ENCODE measurements at places on chromosomes 3 and 15.

- no peak for DNase-seq
Observed at GRCh38 chr3:138761002-138761401, 73.7 kb downstream of the PIK3CB start.

DNA sequence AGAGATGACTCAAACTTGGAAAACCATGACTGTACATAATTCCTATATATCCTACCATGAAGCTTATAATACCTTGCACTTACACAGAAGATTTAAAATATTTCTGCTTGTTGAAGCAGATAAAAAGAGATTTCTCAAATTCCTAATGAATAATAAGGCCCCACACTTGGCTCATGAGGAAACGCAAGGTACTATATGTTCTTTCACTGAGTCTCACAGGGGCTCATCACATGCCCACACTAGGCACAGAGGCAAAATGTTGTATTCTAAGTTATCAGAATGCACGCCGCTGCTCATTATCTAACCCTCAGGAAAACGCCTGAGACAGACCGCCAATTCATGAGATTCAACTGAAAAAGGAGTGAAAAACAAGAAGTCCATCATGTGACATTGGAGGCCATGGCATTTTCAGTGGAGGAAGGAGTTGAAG lies 5.6 kb downstream of the MYO1E start:
- no peak for DNase-seq

GRCh38 chr3:166836836-166837235 lies 543.3 kb downstream of the ZBBX start:
- no peak for DNase-seq

GRCh38 chr3:99681512-99681911 lies 43.1 kb downstream of the COL8A1 start:
- no peak for DNase-seq

DNA sequence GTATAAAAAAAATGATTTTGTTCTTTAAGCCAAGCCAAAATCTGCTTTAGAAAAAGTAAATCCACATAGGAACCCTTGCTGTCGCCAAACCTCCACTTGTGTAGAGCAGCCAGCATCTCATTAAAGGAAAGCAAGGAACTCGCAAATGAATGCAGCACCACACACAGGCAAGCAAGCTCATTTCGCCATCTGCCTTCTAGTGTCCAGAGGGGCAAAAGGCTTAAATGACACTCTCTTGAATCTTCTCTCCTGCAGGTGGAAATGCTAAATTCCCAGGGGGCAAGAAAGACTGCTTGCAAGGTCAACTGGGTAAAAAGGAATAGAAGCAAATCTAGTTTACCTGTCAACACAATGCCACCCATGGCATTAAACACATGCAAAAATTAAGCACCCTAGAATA lies 2.4 kb downstream of the MB21D2 start:
- no peak for DNase-seq

DNA sequence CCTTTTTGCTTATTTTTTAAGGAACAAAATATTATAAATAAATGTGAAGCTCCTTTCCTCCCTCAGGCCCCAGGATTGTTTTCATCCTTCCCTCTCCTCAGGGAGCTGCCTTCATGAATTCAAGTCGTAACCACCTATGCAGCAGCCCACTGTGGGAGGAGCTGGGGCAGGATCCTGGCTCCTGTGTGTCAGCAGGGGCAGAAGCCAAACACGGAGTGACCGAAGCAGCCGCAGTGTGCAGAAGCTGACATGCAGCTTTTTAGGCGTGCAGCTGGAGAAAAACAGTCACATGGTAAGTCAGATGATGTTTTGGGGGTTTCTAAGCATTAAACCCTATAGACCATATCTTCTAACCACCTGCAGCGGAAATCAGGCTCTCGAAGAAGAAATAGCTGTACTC lies 231.3 kb downstream of the OCA2 start:
- DNase-seq = no peak

DNA sequence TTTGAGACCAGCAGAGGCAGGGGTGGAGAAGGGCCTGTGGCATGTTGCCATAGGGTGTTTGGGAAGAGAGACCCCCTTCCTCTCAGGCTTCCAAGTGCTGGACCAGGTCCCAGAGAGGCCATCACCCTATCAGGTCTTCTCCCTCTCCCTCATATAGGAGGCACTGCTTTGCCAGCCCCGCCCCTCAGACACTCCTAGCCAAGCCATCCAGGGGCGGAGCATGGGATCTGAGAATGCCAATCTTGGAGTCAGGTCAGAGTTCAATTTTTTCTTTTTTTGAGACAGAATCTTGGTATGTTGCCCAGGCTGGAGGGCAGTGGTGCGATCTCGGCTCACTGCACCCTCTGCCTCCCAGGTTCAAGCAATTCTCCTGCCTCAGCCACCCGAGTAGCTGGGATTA lies 32.7 kb downstream of the CRABP1 start:
- no peak for DNase-seq

GRCh38 chr3:175818811-175819464 lies 959.8 kb downstream of the NAALADL2 start:
- DNase-seq = no peak

DNA sequence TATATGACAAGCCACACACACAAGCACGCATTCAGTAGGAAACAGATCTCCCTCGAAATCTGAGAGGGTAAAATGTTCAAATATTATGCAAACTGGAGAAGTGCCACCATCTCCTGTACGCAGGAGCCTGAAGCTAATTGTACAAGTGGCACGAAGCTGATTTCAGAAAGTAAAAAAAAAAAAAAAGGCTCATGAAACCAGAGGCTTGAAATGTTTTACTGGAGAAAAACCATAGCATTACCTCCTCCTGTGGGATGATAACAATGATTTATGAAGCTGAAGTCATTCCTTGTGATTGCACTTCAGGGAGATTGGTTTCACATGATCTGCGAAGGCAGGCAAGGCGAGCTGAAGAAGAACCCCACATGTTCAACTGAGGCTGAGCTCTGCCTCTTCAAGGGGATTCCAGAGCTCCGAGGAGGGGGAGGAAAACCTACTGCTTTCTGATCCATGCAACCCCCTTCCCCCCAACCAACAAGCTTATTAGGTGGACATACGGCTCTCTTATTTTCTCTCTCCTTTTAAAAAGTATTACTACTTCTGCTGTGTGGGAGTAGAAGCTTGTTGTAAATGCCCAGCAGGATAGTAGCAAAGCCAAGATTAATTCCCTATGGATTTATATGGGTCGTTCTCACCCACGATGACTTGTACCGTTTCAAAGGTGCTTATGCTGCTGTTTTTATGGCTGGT lies 101.1 kb downstream of the GREM1 start:
- DNase-seq = no peak

GRCh38 chr3:25558796-25559195 lies 105.9 kb downstream of the TOP2B start:
- DNase-seq = no peak

- no peak for DNase-seq
Observed at GRCh38 chr3:39104961-39105686, 2.3 kb downstream of the GORASP1 start.

- DNase-seq = no peak
Observed at GRCh38 chr15:90030376-90030775, 29.3 kb downstream of the ZNF710 start.

DNA sequence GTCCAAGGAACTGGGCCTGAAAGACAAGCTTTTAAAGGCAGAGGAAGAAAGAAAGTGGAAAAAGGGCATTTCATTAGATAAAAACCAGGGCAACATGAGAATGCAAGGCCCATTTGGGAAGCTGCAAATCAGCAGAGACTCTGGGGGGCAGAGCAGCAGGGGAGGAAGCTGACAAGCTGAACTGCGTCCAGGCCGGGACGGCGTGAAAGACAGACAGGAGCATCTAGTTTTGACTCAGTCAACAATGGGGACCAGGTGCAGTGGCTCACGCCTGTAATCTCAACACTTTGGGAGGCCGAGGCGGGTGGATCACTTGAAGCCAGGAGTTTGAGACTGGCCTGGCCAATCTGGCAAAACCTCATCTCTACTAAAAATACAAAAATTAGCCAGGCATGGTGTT lies 69.9 kb downstream of the CDC25A start:
- DNase-seq = no peak

DNA sequence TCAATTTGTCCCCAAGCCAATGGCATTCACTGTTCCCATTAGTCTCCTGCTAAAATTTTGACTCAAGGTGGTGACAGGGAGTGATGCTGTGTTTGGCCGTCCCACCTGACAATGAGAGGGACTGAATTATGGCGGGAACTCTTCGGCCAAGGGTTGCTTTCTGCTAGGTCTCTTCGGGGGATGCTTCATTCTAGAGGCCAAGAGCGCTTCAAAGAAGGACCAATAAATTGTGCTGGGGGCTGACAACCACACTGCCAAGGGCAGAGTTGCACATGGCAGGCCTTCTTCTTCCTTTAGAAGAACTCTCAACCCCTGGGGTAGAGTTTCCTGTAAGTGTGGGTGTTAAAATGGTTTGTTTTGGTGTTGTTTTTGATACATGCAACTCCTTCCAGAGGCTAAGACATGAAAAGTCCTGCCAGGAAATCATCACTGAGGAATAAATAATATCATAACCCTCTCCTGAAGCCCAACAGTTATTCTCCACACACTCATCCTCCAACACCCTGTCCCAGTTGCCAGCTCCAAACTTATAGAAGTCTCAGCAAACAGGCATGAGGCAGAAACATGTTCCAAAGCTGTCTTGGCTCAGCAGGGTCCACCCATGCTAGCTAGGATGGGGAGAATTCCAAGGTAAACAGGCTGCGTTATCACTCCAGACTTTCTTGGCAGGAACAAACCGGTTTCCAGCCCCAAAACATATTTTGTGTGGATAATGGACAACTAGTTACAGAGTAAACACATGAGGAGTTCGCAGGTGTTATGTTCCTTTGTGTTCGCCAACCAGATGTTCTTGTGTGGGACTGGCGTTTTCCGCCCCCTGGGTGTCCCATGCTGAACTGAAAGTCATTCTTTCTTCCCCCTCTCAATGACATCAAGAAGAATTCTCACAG lies 396.7 kb upstream of the RGMA start:
- no peak for DNase-seq

DNA sequence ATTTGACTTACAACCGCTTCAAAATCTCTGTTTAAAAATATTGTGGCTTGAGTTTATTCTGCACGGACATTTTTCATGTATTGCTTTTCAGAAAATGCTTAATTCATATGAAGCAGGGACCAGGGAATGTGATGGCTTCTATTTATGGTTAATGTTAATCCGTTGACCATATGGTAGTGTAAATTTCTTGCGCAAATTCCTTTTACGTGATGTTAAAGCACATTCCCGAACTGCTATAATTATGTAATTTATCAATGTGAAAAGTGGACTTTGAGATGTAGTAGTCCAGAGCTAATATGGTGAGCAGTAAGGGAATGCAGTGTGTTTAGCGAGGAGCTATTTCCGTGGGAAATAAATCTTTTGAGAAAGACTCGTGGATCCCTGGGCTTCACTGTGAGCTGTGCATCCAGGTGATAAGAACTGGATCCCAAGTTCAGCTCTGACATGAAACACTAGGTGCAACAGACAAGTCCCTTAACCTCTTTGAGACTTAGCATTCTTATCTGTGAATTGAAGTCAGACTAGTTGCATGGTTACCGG lies 27.3 kb downstream of the ANAPC13 start:
- DNase-seq = no peak

- DNase-seq = no peak
Observed at GRCh38 chr3:64440498-64440897, 215.2 kb upstream of the PRICKLE2 start.

DNA sequence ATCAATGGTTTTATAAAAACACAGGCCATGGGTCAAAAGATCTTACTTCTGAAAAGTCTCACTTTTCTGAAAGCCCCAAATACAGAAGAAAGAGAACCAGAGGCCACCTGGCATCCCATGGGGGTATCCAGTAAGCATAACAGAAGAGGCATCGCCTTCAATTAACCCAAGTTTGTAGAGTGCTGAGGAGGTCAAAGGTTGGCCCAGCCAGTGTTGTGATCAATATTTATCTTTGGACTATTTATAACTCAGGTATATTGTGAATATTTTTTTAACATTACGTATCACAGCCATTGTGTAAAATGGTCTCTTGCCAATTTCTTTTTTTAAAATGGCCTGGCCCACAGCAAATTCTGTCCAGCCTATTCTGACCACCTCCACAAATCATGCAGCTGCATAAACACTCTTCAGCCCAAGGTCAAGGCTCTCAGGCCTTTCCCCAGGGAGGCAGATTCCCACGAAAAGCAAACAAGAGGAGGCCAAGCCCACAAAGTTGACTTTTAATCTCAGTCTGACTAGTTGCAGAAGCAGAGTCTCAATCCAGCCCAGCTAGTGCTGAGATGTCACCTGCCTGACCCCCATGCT lies 26.2 kb upstream of the SPTBN5 start:
- DNase-seq = no peak

- DNase-seq = no peak
Observed at GRCh38 chr3:976006-976405, 116.8 kb upstream of the CNTN6 start.

DNA sequence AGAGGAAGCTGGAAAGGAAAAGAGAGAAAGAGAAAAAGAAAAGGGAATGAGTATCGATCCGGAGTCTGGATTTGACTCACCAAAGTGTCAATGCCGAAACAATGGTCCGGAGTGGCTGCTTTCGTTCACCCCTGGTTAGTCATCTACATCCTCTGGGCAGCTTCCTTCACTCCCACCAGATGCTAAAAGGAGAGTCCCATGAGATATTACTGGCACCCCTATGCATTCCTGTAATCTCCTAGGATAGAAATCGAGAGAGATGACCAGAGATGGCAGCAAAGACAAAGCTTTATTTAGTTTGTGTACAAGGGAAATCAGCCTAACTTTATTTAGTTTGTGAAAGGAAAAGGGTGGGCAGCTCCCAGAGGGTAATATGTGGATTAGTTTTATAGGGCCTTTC lies 622.2 kb downstream of the ZPLD1 start:
- no peak for DNase-seq

DNA sequence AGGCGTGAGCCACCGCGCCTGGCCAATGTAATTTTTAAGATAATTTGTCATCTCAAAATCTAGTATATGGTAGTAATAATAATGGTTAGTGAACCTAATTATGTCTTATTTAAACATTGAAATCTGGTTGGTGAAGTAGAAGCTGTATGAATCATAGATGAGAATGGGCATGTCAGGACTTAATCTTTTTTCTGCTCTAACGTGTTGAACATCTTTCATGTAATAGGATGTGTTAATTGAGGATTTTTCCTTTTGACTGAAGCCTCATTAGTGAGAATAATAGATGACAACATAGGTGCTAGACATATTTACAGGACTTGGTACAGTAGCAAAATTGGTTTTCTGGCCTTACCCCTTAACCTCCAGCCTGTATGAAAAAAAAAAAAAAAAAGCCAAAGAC lies 835.6 kb downstream of the IGSF11 start:
- DNase-seq = no peak

GRCh38 chr3:127461286-127461910 lies 129.1 kb downstream of the TPRA1 start:
- DNase-seq = no peak
